Regular cardiac myocyte (primary cell): ENCODE measurements at places on chromosomes 1 and 21. TPM values are rescaled to one million over a fixed set of nuclear protein-coding genes. Genes with fewer than 3 reads are reported as not detected.

Gene RUNX3
- not detected in 2 replicates for total RNA-seq

Gene SELENON
- total RNA-seq, result 10.0 and 11.8 TPM in 2 replicates

Gene ANKRD35
- 0.85 and 0.96 TPM in 2 replicates for total RNA-seq

Gene PSRC1
- total RNA-seq, result 3.4 and 15.9 TPM in 2 replicates

Gene SLC9C2
- 0.28 TPM in 1 of 2 replicates, not detected in the other for total RNA-seq

Gene EFNA1
- 0.19 and 1.4 TPM in 2 replicates for total RNA-seq

Gene C1orf210
- not detected in 2 replicates for total RNA-seq

Gene ACADM
- total RNA-seq, result 19.2 and 39.5 TPM in 2 replicates

Gene RBP7
- total RNA-seq, result not detected in 2 replicates

Gene CRB1
- total RNA-seq, result under 0.01 TPM in 2 replicates

Gene TRIM67
- under 0.01 TPM in 1 of 2 replicates, not detected in the other for total RNA-seq
